ENCODE measurements at places on chromosomes 2 and 18.

- no peak for DNase-seq
These were observed 184.4 kb downstream of the KCNS3 start for GRCh38 chr2:18062892-18063291.

DNA sequence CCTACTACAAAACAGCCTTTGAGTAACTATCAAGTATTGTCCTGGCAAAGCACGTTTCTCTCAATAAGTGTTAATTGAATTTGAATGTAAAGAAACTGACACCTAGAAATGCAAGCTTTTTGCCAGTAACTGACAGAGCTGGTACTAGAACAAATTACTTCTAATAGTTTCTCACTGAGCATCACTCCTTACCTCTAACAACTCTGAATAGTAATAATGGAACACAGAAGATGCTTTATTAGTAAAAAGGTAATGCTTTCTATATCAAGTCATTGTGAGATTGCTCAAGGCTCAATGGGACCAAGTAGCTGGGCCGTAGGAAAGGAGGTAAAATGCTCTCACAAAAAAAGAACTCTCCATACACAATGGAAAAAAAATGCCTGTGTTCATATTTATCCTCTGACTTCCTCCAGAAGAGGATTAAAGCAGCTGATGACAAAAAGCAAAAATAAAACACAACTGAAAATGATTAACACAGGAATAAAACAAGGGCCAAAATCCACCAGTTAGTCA is 11.8 kb downstream of the RASGRP3 start:
- no peak for DNase-seq

DNA sequence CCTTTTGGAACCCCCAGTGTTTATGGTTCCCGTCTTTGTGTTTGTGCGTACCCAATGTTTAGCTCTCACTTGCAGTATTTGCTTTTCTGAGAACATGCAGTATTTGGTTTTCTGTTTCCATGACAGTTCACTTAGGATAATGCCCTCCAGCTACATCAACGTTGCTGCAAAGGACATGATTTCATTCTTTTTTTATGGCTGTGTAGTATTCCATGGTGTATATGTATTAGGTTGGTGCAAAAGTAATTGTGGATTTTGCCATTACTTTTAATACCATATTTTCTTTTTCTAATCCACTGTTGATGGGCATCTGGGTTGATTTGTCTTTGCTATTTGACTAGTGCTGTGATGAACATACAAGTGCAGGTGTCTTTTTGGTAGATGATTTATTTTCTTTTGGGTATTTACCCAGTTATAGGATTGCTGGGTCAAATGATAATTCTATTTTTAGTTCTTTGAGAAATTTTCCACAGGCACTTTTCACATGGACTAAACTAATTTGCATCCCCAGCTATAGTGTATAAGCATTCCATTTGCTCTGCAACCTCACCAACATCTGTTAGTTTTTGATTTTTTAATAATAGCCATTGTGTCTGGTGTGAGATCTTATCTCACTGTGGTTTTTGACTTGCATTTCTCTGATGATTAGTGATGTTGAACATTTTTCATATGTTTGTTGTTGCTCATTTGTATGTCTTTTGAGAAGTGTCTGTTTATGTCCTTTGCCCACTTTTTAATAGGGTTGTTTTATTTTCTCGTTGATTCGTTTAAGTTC is 63.6 kb downstream of the CERS6 start:
- peak; percentile 35 for DNase-seq

DNA sequence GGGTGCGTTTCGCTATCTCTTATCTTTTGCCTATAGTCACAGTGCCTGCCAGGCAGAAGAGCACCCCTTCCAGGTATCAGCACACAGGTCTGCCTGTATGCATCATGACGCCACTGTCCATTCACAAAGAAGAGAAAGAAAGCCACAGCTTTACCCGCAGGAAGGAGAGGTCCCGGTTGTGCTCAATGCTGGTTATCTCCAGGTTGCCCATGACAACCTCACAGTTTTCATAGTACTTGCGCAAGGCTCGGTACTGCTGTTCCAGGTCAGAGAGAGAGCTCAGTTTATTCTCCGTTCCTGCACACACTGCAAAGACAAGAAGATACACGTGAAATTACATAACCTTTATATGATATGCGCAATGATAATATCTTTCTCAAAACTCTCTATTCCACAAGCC is 414.0 kb downstream of the ERBB4 start:
- DNase-seq, result no peak

GRCh38 chr18:34742891-34743341 is 32.8 kb downstream of the DTNA start:
- DNase-seq, result no peak

DNA sequence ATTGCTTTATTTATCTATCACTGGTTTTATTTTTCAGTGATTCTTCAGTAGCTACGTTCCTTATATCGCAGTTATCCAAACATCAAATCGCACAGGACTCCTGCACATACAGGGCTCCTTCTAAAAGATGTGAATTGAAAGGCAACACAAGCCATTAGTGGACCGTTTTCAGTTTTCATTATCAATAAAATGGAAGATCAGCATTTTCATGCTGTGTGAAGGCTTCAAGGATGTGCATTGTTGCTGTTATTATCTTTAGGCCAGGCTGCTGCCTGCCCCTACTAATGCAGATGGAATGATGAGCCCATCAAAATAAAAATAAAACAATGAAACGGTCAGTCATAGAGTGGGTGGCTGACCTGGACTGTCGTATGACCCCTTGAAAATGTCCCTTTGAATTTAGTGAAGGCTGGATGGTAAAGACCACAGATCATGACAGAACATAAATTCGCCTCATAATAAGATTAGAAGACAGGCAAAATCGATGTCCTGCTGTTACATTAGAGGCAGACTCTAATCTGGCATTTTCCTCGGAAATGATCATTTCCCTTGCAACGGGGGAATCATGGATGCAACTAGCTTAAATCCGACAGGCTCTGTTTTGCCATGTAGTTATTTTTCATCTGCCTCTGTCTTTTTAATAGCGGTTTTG is 32.9 kb downstream of the ITGB6 start:
- no peak for DNase-seq

DNA sequence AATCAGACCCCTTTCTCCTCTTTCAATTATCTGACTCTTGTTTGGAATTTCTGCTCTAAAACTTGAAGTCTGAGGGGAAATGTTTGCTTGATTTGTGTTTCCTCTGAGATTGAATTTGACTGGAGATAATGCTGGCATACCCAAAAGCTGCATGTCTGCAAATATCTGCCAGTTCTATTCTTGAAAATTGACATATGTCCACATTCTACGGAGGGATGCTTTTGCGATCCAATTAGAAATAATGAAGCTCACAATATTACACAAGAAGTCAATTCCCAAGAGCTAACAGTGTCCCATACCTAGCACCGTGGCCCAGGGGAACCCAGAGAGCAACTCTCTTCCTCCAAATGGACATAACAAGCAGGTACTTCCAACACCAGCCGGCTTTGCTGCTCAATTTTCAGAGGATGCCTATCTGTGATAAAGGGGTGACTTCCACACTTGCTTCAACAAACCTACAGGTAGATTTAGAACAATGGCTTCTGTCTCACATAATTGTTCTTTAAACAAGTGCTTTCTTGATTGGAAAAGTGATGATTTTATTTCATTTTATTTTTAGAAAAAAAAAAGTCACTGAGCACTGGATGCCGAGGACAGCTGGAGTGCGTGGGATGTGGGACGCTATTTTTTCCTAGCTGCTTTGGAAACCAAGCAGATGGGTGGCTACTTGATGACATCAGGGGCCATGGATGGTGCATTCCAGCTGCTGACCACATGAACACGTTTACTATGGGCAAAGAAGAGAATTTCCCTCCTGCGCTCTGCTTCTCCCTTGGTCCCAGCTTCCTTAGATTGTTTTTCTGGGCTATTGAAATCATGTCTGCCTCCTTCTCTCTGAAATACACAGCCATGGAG is 488.9 kb downstream of the RNF144A start:
- no peak for DNase-seq

DNA sequence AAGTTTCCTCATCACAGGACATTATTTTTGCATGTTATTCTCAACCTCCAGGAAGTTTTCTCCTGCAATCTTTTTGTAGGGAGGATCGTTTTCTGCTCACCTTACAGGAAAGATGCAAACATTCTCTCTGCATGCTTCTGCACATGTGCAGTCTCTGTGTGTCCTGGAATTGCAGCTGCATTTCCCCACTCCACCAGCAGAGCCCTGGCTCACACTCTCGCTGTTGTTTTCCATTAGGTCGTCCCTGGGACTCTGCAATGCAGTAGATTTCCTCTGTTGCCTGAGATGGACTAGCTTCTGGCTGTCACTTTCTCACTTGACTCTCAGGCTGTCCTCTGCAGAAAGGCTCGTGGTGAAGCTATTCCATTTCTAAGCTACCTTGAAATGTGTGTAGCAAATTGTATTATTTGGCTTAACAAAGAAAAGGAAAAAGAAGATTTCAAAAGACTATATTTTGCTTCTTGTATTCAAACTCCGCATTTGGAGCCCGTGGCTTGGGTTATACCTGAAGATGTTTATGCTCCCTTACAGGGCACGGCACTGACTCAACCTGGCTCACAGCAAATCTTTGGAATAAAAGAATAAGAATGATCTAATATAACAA is 346.7 kb downstream of the RAD51AP2 start:
- DNase-seq, result peak; percentile 15

DNA sequence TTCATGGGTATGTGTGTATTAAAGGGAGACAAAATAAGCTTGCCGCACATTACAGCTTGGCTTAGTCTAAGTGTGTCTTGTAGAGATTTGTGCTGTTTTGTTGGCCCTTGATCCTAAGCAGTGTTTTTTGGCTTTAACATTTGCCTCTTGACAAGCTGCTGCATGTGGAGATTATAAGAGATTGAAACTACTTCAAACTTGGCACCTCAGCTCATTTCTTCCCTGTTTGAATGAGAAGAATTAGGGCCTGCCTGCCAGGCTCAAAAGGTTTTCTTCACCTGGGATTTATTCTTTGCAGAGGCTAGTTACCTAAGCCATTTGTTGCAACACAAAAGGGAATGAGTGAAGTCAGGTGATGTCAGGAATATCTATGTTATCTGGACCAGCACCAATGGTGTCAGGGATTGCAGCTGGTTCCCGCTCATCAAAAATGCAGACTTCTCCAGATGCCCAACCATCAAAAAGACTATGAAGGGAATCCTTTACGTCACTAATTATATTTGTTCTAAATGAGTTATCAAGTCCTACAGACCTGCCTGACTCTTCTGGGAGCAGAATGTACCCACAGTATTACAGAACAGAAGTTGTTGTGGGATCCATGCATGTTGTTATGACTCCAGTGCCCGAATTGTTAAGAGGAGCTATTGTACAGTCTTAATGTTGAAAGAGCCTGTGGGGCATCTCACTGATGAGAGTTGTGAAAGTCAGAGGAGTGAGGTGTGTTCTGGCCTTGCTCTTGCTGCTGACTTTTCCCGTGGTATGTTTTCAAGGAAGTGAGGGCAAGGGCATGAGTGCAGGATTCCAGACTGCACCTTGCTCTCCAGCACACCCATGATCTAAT is 31.0 kb downstream of the ABCA12 start:
- DNase-seq, result no peak

- no peak for DNase-seq
These were observed 56.4 kb downstream of the NPAS2 start for GRCh38 chr2:100876231-100876860.

DNA sequence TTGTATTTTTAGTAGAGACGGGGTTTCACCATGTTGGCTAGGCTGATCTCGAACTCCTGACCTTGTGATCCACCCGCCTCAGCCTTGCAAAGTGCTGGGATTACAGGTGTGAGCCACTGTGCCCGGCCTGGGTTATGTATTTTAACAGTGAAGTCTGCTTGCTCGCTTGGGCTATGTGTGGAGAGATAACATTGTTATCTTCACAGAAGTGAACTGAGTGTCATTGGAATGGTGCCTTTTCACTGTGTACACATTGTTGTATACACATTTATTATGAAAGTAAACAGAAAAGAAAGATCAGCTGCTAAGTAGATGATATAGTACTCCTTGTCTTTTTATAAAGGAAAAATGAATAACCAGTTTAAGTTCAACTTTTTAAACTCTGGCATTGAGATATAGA is 30.4 kb downstream of the RNF138 start:
- DNase-seq, result no peak

GRCh38 chr18:686339-687111 is 25.9 kb downstream of the ENOSF1 start:
- no peak for DNase-seq

GRCh38 chr2:156064540-156064939 is 268.0 kb downstream of the NR4A2 start:
- DNase-seq, result no peak

- DNase-seq, result no peak
These were observed 6.1 kb upstream of the PAX3 start for GRCh38 chr2:222304737-222305515.

DNA sequence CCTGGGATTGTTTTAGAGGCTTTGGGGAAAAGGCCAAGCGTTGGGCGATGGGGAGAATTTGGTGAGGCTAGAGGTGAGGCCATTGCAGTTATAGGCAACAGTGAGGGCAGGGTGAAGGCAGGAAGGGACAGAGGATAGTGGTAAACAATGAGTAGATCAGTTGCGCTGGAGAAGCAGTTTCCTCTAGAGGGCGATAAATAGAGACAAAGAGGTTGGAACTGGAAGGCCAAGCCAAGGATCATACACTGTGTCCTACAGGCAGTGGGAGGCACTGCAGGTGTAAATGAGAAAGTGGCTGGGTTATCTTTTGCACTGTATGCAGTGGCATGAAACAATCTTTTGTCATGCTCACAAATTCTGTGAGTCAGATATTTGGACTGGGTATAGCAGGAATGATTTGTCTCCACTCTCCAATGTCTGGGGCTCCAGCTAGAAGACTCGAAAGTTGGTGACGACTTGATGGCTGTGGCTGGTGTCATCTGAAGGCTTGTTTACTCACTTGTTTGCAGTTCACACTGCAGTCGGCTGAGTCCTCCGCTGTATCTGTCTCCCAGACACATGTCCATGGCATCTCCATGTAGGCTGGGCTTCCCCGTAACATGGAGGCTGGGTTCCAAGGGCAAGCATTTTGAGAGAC is 82.1 kb downstream of the TNP1 start:
- DNase-seq, result no peak

- no peak for DNase-seq
These were observed 129.3 kb downstream of the FAM210A start for GRCh38 chr18:13597068-13597467.

- DNase-seq, result no peak
These were observed 55.9 kb upstream of the NT5C1B start for GRCh38 chr2:18645315-18645714.

GRCh38 chr2:157304811-157305722 is 20.6 kb downstream of the ERMN start:
- DNase-seq, result no peak

Measured in non-pigmented ciliary epithelial cell (primary cell).